Psoas muscle (tissue), 8 donors: ENCODE measurements at places on chromosomes 12 and 14.

DNA sequence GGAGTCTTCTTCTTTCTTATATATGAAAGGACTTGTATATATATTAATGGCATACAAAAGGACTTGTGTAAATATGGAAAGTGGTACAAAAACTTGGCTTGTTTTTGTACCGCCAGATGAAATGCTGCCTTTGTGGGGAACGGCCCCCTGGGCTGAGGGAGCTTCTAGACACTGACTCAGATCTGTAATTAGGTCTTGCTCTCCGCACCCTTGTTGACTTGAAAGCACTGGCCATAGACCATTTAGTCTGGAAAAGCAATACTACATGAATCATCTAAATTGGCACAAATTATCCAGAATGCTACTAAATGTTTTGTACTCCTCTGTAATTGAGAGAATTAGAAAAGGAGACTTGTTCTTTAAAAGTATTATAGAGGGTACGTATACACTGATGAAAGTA lies 399.9 kb upstream of the RGS6 start:
- DNase-seq = no peak

GRCh38 chr12:121110211-121110940 lies 22.3 kb upstream of the P2RX7 start:
- DNase-seq = peak; percentile 61

- DNase-seq = no peak
Observed at GRCh38 chr14:95255487-95255886, 64.2 kb downstream of the CLMN start.

DNA sequence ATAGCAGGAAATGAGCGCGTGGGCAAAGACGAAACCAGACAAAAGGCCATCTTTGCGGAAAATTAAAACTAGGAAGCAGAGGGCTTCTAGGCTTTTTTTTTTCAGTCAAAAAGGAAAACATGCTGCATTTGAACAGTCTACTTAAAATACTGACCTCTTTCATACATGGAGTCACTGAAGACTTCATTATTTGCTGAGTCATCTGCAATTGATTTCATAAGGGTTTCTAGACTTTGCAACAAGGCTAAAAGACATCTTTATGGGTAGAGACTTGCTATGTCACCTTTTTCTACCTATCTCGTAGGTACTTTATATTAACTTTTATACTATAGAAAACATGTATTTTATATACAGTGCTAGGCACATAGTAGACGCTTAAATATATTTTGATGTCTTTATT lies 238.4 kb downstream of the TMEM132D start:
- no peak for DNase-seq

- DNase-seq = peak; percentile 73
Observed at GRCh38 chr12:124713041-124713435, 145.6 kb upstream of the NCOR2 start.
